ENCODE measurements at places on chromosomes 7 and 10.

DNA sequence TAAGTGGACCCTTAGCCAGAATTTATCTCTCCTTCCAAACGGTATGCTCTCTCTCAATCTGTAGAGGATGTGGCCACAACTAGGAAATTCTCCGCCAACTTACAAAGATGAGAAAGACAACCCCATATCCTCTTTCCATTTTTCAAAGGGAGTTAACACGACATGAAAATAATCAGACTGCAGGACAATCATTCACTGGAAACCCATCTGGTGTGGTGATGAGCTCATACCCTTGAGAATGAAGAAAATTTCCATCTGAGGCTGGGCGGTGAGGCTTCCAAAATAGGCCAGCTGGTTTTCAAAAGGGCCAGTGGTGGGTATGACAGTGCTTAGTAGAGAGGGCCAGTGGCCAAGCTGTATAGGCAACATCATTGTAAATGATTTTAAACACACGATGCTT lies 369.6 kb downstream of the FRMD4A start:
- peak; percentile 58 for DNase-seq

- no peak for DNase-seq
Measured at GRCh38 chr7:96238976-96239766, 82.7 kb downstream of the SLC25A13 start.

- DNase-seq: no peak
Measured at GRCh38 chr10:44922796-44923545, 11.8 kb downstream of the TMEM72 start.

DNA sequence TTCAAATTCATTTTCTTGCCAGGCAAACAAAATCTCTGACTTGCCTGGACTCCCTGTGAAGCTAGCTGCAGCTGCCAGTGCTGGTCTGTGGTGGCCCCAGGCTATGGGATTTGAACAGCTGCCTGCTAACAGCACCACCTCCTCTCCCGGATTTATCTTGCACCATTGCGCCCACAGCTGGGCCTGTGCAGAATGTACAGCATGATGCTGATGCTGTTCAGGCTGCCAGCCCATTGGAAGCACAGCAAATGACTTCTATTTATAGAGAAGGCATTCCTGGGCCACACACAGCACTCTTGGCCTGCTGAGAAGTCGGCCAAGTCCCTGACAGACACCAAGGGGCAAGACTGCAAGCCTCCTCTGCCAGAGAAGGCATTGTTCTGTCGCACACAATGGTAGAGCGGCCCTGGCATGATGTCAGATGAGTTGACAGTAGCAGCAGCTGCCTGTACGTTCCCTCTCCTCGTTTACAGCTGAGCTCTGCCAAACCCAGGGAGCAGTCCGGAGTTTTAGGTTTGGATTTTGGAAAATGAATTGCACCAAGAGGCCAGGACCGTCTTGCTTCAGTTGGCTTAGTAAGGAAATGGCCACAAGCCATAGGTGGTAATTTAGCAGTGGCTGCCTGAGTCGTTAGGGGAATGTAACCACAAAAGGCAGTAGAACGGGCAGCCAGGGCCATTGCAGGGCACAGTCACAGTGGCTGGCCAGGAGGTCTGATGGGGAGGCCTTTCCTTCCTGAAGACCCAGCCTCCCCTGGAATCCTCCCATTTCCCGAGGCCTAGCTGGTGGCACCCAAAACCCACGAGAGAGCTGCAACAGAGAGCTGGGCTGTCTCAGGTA lies 38.5 kb downstream of the MTURN start:
- DNase-seq: peak; percentile 68

- DNase-seq: no peak
Measured at GRCh38 chr10:93566435-93567276, at the start of gene FFAR4. TSS of gene FFAR4 (plus strand) at chr10:93566665. CDS start at chr10:93566721, 56 bp downstream.

- peak; percentile 40 for DNase-seq
Measured at GRCh38 chr7:108114117-108114841, 15.9 kb downstream of the LAMB4 start.

DNA sequence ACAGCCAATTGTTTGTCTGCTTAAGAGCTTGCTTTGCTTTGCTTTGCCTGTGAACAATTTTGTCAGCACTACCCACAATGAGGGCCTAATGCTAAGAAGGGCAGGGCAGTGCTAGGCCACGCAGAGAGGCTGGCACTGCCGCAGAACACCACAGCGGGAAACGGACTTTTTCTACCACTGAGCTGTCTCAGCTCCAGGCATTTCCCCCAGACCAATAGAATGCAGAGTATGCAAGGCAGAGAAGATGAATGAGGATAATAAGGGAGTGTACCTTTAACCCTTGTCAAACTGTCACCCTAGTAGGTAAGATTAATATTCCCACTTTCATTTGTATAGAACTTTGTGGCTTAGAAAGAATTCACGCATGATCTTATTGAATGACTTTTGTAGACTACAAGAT lies 104.5 kb downstream of the SH3PXD2A start:
- DNase-seq: no peak

DNA sequence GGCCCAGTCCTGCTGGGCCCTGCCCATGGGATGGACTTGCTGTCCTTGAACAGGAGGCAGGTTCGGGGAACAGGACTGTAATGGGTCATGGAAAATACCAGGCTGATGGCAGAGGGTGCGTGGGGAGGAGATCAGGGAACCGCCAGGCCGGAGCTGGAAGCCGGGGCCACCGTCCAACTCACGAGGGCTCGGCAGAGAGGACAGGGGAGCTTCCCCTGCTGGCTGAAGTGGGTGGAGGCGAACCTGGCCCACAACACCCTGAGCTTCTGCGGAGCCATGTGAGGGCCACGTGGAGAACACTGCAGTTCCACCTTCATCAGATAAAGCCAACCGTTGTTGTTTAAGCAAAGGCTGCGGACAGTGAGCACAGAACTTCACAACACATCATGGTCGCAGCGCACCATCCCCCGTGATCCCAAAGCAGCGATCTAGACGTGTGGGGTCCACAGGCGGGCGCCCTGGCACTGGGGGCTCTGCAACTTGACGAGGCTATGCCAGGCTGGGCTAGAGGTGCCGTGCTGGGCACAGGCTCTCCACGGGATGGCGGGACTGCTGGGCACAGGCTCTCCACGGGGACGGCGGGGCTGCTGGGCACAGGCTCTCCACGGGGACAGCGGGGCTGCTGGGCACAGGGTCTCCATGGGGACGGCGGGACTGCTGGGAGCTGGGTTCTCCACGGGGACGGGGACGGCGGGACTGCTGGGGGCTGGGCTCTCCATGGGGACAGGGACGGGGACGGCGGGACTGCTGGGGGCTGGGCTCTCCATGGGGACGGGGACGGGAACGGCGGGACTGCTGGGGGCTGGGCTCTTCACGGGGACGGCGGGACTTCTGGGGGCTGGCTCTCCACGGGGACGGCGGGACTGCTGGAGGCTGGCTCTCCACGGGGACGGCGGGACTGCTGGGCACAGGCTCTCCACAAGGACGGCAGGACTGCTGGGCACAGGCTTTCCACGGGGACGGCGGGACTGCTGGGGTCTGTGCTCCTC lies 473.4 kb downstream of the DNAJB6 start:
- DNase-seq: no peak

- no peak for DNase-seq
Measured at GRCh38 chr10:34254596-34254995, 560.5 kb downstream of the PARD3 start.

GRCh38 chr10:120945801-120946302 lies 94.7 kb downstream of the WDR11 start:
- no peak for DNase-seq

DNA sequence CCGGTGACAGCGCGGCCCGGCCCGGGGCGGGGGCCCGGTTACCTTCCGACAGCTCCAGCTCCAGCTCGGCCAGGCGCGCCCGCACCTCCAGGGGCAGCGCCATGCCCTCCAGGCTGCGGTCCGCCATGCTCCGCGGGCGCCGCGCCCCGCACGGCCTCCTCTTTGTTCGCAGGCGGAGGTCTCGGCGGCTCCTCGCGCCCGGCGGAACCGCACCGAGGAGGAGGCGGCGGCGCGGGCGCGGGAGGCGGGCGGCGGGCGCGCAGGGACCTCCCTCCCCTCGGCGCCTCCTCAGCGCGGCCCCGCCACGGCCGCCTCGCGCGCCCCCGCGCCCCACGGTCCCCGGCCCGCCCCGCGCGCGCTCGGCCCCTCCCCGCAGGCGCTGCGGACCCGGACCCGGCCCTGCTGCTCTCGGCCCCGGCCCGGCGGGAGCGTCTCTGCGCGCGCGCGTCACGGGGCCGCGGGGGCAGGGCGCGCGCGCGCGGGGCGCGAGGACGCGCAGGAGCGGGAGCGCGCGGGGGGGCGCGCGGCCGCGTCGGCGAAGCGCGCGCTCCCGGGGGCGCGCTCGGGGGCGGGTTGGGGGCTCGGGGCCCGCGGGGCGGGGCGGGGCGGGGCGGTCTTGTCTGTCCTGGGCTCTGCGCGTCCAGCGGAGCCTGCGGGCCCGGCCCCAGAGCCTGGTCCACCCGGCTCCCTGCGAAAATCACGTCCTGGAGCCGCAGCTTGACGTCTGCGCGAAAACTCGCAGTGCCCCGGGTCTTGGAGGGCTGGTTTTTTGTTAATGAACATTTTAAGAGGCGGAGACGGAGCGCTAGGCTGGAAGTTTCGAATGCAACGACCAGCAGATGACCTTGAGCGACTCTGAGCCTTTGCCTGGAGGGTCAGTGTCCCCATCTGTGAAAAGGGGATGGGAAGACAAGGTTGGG lies at the start of gene DIP2C:
TSS of gene DIP2C (minus strand) at position 217 of the 920 bp plus-strand sequence. CDS start at position 127, 90 bp downstream.
- DNase-seq: peak; percentile 23

DNA sequence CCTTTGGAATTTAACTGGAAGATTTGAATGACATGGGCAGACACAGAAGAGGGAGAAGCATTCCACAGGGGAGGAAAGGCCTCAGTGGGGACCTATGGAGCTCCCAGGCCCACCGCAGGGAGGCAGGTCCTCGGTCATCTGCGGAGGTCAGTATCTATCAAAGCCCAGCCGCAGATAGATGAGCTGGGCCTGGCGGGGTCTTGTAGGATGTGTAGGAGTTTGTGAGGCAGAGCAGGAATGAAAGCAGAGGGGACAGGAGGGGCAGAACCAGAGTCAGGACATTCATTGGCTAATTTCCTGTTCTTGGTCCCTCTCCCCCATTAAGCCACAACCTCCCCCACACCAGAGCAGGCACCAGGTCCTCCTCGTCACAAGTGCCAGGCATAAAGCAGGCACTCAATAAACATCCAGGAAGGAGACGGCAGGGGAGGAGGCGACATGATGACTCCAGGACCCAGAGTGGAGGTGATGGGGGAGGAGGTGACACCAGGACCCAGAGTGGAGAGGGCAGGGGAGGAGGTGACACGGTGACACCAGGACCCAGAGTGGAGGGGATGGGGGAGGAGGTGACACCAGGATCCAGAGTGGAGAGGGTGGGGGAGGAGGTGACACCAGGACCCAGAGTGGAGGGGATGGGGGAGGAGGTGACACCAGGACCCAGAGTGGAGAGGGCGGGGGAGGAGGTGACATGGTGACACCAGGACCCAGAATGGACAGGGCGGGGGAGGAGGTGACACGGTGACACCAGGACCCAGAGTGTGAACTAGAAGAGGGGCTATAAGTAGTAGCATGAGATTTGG lies 83.7 kb upstream of the PDGFA start:
- no peak for DNase-seq

DNA sequence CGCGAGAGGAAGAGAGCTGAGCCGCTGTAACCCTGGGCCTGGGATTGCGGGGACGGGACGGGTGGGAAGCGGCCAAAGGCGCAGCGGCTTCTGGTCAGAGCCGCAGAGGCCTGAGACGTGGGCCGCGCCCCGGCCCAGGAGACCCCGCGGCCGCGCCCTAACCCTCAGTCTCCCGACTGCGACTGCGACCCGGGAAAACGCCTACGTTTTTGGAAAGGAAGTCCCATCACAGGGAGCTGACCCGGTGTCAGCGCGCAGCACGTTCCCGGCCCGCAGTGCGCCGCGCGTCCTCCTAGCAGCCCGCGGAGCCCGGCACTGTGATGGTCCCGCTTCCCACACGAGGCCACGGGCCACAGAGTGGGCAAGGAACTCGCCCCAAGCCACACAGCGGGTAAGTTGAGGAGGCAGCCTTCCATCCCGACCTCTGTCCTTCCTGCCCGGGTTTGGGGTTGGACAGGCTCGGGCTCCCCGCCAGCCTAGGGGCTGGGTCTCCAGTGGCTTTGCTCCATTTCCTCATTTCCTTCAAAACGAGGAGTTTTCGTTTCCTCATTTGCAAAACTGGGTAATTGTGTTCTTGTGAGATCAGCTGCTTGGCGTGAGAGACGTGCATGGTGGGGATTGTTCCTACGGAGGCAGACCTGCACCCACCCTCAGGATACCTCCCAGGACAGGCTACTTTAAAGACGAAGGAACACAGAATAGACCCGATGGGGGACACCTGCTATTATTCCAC lies 1.2 kb downstream of the GPNMB start:
- no peak for DNase-seq

GRCh38 chr7:132193898-132194297 lies 382.4 kb downstream of the PLXNA4 start:
- no peak for DNase-seq

DNA sequence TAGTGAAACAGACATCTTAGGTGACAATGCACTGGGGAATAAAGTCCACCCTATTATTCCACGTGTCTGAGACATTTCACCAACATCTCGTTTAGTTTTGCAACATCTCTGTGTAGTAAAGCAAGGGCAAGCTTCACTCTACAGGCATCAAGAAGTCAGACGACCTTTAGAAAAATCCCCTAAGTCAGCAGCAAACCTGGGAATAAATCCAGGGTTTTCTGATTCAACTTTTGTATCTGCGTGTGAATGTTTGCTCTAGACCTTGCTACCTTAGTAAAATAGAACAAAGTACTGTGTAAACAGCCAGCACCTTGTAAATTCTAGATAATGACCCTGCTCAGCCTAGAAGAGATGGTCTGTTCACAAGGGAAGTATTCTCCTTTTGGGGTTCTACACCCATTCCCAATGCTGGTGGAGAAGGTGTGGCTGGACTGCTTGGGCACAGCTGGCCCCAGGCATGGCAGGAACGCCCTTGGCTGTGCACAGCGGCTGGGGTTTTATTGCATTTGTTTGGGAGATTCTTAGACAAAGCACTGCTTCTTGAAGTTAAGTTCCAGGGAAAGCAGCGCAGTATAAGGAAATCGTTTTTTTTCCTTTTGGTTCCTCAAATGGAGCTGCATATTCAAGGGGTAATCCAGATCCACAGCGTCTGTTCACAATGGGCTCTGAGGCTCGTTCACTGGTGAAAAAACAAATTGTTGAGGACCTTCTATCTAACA lies 38.3 kb upstream of the GALNTL5 start:
- DNase-seq: no peak

GRCh38 chr10:107022600-107023354 lies 141.7 kb downstream of the SORCS1 start:
- DNase-seq: no peak

- DNase-seq: no peak
Measured at GRCh38 chr7:48130658-48131108, 40.6 kb upstream of the ABCA13 start.

DNA sequence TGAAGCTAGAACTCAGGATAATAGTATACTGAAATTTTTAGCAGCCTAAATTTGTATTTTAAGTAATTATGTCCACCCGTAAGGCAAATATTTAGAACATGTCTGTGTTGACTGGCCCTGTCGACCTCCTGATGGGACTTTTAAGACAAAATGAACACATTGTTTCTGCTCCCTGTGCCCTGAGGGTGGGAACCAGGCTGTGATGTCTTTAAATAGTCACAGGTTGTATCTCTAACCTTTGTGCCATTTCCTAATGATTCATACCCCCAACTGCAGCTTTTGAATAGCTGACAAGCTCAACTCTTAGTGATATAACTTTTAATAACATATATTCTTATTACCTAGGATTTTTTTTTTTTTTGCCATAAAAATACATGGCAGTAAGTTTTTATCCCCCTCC lies 494.9 kb upstream of the AKR1E2 start:
- DNase-seq: no peak
